NCI-H1092 treated with DMSO at 0.1 percent for 48 hours (cell line): ENCODE measurements at places on chromosomes 3 and 15.

DNA sequence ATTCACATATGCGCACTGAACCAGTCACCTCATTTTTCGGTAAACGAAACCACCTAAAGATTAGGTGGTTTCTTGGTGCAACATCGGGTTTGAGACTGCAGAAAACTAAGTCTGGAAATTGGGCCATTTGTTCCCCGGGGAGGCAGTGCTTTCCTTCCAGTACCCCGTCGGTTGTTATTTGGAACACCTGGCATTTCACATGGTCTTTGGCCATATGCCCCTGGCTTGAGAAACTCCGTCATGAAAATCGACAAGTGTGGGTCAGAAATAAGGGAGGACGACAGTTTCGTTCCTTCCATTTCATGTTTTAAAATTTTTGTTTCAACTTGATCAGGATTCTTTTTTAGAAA is 544 bp upstream of the GATM start:
- DNase-seq = no peak

GRCh38 chr3:140432229-140432669 is 245.6 kb upstream of the TRIM42 start:
- peak; percentile 75 for DNase-seq

DNA sequence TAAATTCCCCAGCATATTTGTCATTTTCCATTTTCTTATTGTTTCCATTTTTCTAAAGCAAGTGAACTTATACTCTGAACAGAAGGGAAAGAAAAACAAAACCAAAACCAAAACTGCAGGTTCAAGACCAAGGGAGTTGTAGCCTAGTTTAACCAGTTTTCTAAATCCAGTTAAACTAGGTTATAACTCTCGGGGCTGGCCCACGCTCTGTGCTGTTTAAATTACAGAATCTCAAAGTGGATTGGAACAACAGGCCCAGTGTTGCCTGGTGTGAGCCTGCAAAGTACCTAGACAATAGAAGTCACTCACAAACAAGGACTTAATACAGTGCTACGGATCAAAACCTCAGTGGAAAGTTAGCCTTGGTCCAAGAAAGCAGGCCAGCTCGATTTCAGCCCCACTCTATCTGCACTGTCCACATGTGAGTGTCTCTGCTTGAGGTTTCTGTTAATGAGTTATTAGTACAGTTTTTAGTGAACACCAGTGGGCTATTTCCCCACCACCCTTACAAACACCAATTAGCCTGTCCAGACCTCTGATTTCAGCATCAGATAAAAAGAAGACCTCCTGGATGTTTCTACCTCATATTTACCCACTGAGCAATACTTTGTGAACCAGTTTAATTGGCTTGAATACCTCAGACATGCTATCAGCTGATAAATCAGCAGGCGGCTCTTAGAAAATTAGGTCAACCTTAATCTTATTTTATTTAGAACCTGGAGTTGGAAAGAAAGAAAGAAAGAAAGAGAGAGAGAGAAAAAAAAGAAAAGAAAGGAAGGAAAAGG is 93.8 kb upstream of the PDZRN3 start:
- DNase-seq = no peak

GRCh38 chr3:76372497-76372896 is 587.1 kb upstream of the ZNF717 start:
- no peak for DNase-seq

DNA sequence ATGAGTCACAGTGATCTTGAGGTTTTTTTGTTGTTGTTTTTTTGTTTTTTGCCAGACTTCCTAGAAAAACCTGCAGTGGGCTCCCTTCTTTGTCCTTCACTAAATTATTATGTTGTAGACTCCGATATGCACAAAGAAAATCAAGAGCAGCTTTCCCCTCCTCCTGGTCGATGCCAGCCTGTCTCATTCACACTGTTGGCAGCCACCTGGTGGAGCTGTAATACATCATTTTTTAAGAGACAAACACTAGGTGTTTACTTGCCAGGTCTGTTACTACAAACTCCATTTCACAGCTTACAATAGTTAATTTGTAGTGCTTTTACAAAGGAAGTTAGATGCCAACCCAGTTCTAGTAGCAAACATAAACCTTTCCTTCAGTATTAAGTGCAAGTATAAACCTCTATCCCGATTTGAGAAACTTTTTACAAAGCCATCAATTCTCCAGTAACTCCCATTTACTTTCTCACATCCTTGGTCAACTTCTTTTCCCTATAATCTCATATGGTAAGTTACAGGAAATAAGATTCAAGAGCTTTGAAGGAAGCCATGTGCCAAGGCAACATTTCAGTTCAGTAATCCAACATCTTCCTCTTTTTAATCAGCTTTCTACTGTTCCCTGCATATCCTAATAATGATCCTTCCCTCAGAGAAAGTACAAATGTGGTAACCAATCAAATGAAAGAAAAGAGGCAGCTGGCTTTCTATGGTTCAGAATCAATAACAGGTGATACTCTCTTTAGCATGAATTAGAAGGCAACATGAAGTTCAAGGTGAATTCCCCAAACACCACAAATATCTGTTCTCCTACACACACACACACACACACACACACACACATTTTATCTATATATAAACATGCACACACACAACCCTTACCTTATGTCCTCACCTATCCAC is 14.0 kb downstream of the AAGAB start:
- DNase-seq = peak; percentile 26

DNA sequence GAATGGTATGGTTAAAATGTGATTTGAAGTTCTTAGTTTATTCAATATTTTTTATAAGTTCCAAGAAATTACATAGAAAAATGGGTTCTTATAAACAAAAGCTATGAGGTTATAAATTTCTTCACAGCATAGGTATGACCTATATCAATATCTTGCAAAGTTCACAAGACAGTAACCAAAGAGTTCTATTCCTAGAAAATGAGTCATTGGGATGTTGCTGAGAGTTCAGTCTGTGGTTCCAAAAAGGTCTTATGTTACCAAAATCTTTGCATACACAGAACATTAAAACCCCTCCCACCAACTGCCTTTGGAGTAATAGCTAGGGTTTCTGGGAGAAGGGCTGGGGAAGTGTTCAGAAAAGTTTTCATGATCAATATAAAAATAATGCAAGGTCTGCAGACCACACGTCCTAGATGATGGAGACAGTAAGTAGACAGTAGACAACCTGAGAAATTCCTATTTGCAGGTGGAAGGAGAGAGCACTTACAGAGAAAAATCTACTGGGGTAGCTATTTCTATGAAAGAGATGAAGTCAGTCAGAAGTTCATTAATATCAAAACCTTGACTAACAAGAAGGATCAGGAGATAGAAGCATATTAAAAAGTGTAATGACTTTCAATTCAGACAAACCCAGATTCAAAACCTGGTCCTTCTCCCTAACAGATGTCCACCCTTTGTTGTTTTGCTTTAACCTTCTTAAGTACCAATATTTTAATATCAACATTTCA is 279.3 kb downstream of the KCNH8 start:
- DNase-seq = no peak
